Heart right ventricle (tissue), 16 donors: ENCODE measurements at places on chromosomes 2 and 18. TPM values are rescaled to one million over a fixed set of nuclear protein-coding genes. Genes with fewer than 3 reads are reported as not detected.

DNA sequence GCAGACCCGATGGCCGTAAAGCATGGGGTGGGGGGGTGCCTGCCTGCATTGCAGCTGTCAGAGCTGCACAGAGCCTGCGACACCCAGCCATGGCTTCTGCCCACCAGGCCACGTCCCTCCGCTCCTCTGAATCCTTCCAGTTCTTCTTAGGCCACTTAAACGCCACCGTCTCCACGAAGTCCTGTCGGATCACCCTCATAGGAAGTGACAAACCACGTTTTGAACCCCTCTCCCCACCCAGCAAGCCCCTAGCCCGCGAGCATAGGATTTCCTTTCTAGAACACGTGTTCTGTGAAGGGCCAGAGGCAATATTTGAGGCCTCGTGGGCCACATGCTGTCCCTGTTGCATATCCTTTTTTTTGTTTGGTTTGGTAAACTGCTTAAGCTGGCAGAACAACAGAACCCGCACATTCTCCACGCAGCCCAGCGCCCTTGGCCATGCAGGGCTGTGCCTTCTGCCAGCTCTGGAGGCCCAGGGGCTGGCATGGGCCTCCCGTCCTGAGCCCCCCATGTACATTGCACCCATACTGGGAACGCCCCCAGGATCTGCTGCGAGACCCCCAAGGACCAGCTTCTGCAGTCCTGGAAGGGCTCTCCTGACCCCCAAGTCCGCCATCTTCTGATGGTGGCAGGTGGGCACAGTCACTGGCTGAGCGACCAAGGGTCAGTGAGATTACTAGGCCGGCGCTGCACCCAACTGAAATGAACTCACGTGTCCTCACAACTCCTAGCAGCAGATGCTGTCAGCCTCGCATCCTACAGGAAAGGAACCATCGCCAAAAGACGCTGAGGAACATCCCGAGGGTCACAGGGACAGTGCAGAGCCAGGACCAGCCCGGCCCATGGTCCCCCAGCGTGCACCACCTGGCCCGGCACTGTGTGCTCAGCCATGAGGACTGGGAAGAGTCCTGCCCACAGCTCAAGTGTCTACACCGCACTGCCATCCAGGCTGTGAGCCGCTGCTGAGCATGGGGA lies 35.1 kb downstream of the ADI1 start:
- H3K27me3 ChIP-seq = no peaks in the 10 kb centered on the region
- H3K27ac ChIP-seq = no peak overlapping the region

DNA sequence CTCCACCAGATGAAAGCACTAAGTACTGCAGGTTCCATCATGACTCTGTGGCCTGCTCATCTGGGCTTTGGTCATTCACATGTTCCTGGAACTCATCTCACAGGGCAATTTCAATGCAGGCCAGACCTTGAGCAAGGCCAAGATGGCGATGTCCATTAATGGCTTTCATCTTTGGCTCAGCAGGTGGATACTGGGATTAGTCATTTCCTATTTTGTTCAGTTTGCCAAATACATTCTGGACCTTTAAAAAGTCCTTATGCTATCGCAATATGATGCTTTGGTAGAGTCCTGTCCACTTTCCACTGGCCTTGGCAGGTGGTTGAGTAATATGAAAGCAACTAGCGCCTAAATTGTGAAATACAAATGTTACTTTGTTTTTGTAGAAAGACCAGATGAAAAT lies 170.1 kb upstream of the REV1 start:
- H3K4me1 ChIP-seq = peaks cover 16% of the 10 kb centered on the region
- no peaks in the 10 kb centered on the region for H3K36me3 ChIP-seq
- H3K4me3 ChIP-seq = no peak overlapping the region
- peak overlapping the region; percentile 81 for H3K27ac ChIP-seq
- no peak for DNase-seq

Gene CRYBA2
- total RNA-seq = not detected

DNA sequence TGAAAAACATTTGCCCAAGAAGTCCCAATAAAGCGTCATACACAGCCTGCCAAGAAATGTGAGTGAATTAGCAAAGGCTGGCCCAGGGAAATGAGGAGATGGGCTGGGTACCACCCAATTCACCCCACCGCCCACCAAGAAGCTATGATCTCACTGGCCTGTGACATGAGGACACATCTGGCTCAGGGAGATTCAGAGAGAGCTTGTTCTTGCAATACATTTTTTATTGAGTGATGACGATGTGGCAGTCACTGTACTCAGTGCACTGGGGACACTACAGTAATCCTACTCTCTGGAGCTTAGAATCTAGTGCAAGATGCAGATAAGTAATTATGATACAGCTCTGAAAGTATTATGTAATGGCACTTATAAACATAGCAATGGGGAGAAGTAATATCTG lies 64.6 kb upstream of the IGFBP2 start:
- peaks cover 9% of the 10 kb centered on the region for H3K4me1 ChIP-seq
- no peaks in the 10 kb centered on the region for H3K27me3 ChIP-seq
- H3K27ac ChIP-seq = no peak overlapping the region
- no peak overlapping the region for H3K4me3 ChIP-seq
- H3K36me3 ChIP-seq = no peaks in the 10 kb centered on the region

GRCh38 chr2:144307711-144308110 lies 212.2 kb downstream of the ZEB2 start:
- no peak for DNase-seq
- H3K27me3 ChIP-seq = no peaks in the 10 kb centered on the region
- H3K27ac ChIP-seq = no peak overlapping the region
- no peaks in the 10 kb centered on the region for H3K36me3 ChIP-seq

Gene SLC30A3
- 10.2 TPM for total RNA-seq

DNA sequence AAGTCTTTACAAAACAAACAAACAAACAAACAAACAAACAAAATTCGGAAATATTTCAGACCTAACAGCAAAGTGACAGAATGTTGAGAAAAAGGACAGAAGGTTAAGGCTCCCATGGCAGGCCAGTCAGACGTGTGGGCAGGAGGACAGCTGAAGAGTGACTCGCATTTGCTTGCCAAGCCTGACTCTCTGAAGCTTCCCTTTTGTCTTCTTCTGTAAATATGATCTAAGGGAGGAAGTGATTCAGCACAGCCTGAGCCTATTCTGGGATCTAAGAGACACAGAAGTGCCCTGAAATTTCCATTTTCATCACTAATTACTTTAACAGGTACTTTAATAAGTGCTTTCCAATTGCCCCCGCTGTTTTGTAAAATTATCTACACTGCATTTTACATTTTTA lies 134.0 kb upstream of the LYPD1 start:
- H3K4me1 ChIP-seq = peaks cover 24% of the 10 kb centered on the region
- H3K27me3 ChIP-seq = no peaks in the 10 kb centered on the region
- no peak for DNase-seq
- no peak overlapping the region for H3K27ac ChIP-seq
- H3K36me3 ChIP-seq = no peaks in the 10 kb centered on the region

DNA sequence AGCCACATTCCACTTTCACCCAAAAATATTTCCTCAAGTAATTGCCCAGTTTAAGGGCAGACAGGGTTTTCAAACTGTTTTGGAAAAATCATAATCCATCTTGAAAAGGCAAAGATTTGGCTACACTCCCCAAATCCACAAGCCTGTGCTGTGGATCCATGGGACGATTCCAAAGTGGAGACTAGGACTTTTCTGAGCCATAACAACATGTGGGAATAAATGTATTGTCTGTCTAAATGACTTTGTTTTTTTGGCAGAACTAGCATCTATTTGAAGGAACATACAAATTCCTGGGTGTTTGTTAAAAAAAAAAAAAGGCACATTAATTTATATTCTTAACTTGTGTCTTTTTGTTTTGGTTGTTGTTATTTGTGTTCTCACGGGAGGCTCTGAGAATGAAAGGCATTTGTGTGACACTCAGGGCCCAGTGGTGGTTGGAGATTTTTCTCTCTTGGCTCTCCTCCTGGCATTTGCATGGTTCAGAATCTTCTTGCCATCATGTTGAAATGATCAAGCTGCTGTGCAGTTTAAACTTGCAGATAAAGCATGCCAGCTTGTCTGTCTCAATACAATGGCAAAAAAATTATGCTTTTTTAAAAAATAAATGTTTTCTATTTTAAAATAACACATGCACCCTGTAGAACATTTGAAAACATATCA lies 277.4 kb downstream of the EN1 start:
- peaks cover 1% of the 10 kb centered on the region for H3K27me3 ChIP-seq
- no peak overlapping the region for H3K27ac ChIP-seq
- H3K4me3 ChIP-seq = no peak overlapping the region

- DNase-seq = no peak
- peaks cover 27% of the 10 kb centered on the region for H3K4me1 ChIP-seq
- peaks cover 34% of the 10 kb centered on the region for H3K36me3 ChIP-seq
Measured at GRCh38 chr2:222572264-222572721, 83.6 kb downstream of the FARSB start.

- H3K27ac ChIP-seq = no peak overlapping the region
- no peak for DNase-seq
- H3K36me3 ChIP-seq = no peaks in the 10 kb centered on the region
- peaks cover 4% of the 10 kb centered on the region for H3K4me1 ChIP-seq
- H3K4me3 ChIP-seq = no peak overlapping the region
Measured at GRCh38 chr2:191206613-191207471, 38.4 kb upstream of the MYO1B start.

DNA sequence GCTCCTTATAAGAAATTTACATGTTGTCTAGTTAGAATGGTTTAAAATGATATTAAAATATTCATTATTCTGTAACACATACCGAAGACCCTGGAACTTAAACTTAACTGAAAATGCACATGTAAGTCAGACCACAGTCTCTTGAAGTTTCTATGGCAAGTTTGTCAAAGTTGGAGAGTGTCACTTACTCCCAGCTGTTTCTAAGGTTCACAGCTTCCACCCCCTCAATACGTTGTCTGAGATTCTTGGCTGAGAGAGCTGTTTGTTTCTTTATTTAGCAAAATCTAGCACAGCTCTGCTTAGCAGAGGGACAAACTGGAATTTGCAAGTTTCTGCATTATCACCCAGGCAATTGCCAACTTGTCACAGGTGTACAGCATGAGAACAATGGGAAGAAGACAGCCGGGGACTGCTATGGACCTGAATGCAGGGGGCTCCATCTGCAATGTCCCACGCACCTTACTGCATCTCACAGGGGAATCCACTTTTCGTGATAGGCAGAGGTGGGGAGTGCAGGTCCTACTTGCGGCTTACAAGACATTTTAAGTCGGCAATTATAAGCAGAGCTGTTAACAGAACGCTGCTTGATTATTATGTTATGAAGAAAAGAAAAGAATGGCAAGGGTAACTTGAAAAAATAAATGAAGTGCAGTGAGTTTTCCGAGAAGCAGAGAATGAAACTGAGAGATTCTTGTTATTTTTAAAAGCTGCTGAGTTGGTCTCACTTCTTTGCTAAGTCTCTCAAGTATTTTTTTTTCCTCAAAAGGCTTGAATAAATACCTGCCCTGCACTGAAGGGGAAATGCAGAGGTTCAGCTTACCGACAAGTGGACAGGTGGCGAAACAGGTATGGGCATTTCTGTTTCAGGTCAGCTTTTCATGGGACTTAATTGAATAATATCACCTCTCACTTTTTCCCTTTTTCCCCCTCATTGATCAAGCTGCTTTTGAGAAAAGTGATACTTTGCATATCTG lies 1072.1 kb upstream of the FANCL start:
- no peak overlapping the region for H3K4me3 ChIP-seq
- no peaks in the 10 kb centered on the region for H3K4me1 ChIP-seq
- no peak for DNase-seq
- no peak overlapping the region for H3K27ac ChIP-seq
- no peaks in the 10 kb centered on the region for H3K27me3 ChIP-seq

- no peak for DNase-seq
- peak overlapping the region; percentile 54 for H3K4me3 ChIP-seq
- peaks cover 52% of the 10 kb centered on the region for H3K4me1 ChIP-seq
- H3K27ac ChIP-seq = no peak overlapping the region
Measured at GRCh38 chr2:286774-287392, 1.0 kb downstream of the ALKAL2 start.

- no peaks in the 10 kb centered on the region for H3K4me1 ChIP-seq
- H3K36me3 ChIP-seq = no peaks in the 10 kb centered on the region
- H3K27ac ChIP-seq = no peak overlapping the region
- no peaks in the 10 kb centered on the region for H3K27me3 ChIP-seq
Measured at GRCh38 chr2:8107621-8108378, 574.1 kb upstream of the ID2 start.

Gene CGREF1
- 0.40 TPM for total RNA-seq

DNA sequence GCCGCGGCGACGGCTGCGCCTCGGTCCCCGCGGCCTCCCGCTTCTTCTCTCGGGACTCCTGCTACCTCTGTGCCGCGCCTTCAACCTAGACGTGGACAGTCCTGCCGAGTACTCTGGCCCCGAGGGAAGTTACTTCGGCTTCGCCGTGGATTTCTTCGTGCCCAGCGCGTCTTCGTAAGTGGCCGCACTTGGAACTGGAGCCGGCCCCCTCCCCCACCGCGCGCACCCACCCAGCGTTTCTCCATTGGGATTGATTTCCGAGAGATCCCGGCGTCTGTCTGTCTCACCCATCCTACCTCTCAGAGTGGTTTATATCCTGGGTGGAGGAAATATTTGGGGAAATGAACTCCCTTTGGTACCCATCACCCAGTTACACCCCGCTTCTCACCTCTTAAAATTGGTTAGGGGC lies 498 bp downstream of the ITGAV start:
- DNase-seq = peak; percentile 50
- H3K27ac ChIP-seq = peak overlapping the region; percentile 98
- no peaks in the 10 kb centered on the region for H3K36me3 ChIP-seq

DNA sequence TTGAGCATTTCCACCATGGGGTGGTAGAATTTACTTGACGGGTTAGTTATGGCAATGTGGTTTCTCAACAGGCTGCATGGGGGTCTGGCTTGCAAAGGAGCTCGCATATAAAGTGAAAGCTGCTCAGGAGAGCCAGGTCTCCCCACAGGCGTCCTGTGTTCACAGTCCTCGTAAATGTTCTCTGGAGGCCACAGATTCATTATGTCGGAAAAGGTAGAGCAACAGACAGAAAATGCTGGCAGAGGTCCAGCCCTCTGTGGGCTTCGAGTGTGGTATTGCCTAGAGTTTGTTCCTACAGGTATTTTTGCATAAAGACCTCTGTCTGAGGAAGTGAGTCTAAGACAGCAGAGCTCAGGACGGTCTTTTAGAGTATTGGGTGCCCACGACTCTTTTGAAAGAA lies 96.4 kb downstream of the CDCA7 start:
- no peak for DNase-seq
- no peaks in the 10 kb centered on the region for H3K4me1 ChIP-seq
- no peak overlapping the region for H3K27ac ChIP-seq

DNA sequence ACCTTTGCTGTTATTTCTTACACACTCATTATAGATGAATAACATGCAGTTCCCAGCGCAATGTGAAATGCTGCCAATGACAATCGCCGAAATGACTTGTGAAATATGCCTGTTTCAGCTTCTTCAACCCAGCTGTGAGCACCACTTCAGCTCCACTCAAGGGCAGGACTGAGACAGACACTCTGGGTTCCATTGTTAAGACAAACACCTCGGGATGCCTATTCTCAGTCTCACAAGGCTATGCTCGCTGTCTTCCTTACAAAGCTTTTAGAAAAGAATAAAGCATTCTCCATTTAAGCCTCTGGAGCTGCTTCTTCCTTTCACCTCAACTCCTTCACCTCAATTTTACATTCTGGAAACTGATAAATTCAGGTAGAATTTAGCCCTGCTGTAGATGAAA lies 4.2 kb downstream of the CBLN2 start:
- no peaks in the 10 kb centered on the region for H3K4me1 ChIP-seq
- H3K27me3 ChIP-seq = peaks cover 71% of the 10 kb centered on the region
- H3K4me3 ChIP-seq = no peak overlapping the region
- H3K36me3 ChIP-seq = no peaks in the 10 kb centered on the region
- DNase-seq = no peak
